ENCODE measurements at places on chromosomes 5 and 9.
A peak's percentile ranks its signal among the peaks of the same experiment; 100 is the strongest.

DNA sequence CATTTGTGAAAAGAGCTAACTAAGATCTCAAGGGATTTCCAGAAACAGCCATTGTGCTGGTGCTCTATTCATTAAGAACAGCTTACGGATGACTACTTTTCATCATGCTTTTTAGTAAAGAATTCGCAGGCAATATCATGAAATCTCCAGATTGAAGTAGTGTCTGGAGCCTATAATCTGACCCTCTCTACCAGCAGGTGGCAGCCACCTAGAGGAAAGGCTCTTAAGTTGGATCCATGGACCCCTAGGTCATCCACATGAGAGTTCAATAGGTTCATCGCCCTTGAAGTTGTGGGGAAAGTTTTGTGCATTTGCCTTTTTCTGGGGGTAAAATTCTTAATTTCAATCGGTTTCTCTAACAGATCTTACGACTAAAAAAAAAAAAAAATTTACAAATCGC, 82.3 kb downstream of the SLC1A3 start:
- no peak for DNase-seq

DNA sequence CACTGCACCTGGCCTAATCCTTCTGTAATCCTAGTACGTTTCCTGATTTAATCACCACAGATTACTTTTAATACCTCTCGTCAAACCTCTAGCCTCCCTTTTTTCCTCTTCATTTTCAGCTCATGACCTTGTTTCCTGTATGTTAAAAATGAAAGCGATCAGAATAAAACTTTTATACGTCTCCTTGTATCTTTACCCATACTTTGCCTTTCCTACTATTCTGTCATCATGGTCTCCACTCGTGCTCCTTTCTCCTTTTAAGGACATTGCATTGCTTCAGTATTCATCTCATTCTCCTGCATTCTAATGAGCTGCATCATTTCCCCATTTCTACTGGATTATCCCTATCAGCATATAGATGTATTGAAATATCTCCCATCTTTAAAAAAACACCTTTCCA, 8.5 kb downstream of the CDC42SE2 start:
- no peak for DNase-seq

- DNase-seq = no peak
Measured at GRCh38 chr5:178671602-178672144, 44.8 kb upstream of the CLK4 start.

GRCh38 chr9:706606-707459, 134.7 kb upstream of the DMRT1 start:
- DNase-seq = peak; percentile 38

DNA sequence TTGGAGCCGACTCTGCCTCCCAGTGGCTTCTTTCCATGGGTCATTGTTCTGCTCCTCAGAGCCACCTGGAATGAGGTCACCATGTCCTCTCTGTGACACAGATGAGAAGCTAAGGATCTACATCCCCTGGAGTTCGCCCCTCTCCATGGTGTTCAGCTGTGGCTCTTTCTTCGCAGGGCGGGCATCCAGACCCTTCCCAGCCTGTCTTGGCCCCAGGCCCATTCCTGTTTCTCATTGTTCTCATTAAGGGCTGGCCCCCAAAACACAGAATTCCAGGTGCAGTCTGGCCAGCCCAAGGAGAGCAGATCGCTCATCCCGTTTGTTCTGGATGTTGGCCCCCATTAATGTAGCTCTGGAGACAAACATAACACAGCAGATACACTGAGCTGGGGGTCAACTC, 66.4 kb upstream of the COL15A1 start:
- no peak for DNase-seq

DNA sequence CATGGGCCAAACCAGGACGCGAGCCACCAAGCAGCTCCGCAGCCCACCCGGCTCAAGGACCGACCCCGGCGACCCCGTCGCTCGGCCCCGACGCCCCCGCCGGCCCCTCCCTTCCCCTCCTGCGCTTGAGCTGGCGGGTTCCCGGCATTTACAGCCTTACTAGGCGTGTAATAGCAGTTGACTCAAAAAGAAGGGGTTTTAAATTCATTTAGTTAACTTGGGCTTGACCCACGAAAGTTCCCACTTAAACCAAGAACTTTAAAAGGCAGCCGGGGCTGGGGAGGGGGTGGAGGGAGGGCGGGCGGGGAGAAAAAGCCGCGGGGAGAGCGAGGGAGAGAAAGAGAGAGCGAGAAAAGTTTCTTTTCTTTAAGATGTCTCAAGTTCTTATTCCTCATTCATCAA, 636 bp downstream of the PRDM12 start:
- no peak for DNase-seq

DNA sequence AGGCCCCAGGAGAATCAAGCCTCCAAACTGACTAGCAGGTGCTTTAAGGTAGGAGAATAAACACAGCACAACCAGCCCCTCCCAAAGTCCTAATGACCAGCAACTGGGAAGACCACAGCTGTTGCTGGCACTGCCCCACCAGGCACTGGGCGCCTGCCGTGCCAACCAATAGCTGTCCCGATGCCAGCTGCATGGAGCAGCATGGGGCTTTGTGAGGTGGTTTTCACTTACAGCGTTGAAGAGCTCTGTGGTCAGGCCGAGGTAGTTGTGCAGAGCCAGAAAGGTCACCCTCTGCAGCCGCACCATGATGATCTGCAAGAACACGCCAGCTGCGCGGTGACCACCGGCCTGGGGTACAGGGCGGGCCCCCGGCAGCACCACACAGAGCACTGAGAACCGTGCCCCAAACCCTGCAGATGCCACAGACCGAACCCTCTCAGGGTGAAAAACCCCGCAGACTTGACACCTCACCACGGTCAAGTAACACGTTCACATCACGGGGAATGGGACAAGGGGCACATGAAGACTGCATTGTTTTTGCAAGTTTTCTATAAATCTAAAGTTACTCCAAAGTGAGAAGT, 28.7 kb downstream of the PNPLA7 start:
- no peak for DNase-seq

DNA sequence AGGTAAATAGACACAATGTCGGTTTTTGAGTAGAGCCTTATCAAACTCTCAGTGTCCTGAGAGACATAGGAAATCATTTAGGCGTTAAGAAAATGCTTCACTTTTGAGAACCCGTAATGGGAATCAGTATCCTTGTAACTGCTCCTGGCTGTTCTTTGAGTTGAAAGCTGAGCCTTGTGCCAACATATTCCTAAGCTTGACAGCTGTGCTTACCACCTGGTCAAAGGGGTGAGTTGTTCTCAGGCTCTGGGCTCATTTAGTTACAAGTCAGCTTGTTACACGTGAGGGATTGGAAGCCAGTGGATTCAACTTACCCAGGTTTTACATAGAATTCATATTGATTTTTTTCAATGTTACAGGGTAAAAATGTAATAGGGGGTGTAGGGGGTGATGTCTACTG, 145.9 kb downstream of the GABRB2 start:
- no peak for DNase-seq

DNA sequence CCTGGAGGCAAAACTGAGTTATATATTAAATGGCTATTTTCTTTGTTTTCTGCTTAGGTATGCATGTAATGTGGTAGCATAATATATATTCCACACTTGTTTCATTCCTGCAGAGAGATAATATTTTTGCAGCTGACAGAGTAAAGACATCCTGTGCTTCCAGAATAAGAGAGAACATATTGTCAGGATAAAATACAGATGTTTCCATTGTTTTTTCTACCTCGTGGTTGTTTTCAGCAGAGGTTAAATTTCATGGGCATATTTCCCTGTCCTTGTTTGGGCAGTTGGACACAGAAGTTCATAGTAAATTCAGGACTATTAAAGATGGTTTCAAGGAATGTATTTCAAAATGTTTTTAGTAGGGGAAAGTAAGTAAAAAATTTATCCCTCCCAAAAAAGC, 47.6 kb upstream of the MEGF10 start:
- no peak for DNase-seq

DNA sequence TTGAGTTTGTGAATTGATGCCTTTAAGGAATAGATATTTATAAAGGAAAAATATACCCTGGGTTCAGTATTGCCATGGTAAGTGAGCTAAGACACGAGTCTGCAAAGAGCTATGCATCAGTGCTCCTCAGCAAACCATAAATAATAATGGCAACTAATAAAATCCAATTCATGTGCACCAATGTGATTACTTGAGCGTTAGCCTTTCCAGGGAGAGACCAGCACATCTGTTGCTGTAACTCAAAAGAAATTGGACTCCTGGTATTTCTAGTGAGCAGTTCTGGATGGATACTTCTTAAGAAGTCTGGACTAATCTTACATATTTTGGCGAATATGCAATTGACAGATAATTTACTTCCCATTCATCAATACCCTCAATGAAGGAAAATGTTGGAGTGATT, 373.3 kb downstream of the ARHGEF28 start:
- DNase-seq = no peak

DNA sequence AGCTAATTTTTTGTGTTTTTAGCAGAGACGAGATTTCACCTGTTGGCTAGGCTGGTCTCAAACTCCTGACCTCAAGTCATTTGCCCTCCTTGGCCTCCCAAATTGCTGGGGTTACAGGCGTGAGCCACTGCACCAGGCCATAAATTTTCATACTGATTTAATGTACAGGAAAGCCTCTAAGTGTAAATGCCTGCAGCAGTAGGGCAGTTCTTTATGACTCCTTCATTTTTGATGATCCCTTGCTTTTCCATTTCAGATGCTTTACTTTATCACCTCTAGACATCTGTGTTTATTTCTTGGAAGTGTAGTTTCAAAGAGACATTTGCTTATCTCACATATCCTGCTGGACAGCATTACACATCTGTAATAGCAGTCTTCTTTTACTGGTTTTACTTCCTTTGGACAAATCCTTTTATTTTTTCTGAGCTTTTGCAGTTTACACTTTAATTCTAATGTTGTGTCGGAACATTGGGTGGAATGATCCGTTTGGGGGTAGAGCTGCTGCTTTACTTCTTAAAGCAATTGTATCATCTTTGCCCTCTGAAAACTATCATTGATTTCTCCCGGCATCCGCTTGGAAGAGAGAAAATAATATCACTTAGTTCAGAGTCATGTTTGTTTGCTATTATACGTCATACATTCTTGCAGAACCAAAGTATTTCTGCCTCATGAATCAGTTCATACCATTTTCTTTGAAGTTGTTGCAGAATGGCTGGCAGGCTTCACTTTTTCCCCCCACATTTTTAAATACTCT, 36.0 kb downstream of the SCGB3A1 start:
- no peak for DNase-seq

- DNase-seq = peak; percentile 8
Measured at GRCh38 chr9:12274577-12274976, 418.6 kb upstream of the TYRP1 start.

DNA sequence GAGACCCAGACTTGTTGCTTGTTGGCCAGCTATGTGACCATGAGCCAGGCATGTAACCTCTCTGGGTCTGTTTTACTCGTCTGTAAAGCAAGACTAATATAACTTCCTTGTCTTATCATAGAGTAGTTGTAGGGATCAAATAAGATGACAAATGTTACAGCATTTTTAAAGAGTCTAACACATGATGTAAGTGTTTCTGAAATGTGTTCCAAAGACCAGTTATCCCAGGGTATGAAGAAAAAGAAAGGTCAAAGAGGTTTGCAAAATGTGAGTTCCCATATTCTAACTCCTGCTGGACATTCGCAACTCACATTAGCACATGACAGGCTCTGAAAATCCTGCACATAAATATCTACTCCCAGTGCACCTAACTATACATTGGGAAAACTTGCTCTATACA, 28.5 kb upstream of the MATR3 start:
- no peak for DNase-seq

GRCh38 chr5:45687701-45688100, 8.5 kb downstream of the HCN1 start:
- DNase-seq = no peak

DNA sequence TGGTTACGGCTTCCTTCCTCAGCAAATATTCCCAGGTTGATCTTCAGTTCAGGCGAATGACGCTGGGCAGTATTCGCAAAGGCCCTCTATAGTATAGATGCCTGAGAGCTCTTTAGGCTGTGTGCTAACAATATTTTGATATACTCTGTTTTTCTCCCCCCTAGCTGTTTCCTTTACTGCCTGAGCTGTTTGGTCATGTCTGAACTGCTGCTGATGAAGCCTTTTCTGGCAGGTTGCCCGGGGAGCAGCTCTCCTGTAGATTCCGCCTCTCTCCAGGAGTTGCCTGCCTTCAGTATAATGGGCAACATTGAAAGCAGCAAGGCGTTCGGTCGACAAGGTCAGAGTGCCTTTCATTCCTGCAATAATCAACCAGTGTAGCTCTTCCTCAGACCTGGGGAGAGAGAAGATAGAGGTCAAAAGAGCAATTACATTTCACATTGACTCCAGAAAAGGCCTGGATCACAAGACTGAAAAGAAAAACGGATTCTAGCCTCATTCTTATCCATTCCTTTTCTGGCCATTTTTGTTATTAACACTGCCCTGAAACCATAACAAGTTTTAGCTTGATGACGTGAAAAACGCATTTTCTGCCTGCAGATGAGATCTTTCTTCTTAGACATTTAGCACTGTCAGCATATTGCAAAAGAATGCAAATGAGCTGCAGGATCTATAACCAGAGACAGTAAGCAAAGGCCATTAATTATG, 60.1 kb upstream of the ZNF608 start:
- peak; percentile 8 for DNase-seq

DNA sequence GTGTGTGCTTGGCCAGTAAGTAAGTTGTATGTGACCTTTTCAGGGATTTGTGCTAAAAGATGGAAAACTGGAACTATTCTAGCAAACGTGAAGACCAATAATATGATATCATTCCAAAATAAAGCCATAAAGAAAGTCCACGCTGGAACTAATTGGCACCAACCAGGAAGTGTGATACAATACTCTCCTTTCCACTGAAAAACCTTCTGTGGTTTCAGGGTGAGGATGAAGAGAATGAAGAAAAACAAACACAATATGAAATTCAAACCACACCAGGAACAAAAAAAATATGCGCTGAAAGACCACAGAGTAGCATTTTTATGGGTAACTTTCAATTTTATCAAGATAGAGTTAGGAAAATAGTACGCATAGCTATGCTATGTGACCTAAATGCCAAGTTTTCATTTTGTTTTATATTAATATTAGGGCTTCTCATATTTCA, 105.8 kb downstream of the EFNA5 start:
- DNase-seq = no peak

GRCh38 chr9:33850267-33850629, 33.3 kb downstream of the UBE2R2 start:
- no peak for DNase-seq

GRCh38 chr9:35690294-35690613, 529 bp upstream of the TPM2 start:
- no peak for DNase-seq

- DNase-seq = no peak
Measured at GRCh38 chr5:157519579-157520253, 55.9 kb downstream of the ADAM19 start.

GRCh38 chr5:155616779-155617392, 603.3 kb downstream of the KIF4B start:
- DNase-seq = peak; percentile 3

GRCh38 chr9:93183663-93184431, at the start of gene WNK2:
Gene WNK2, plus strand, starts transcription at chr9:93184139. Its CDS starts 791 bp downstream, at chr9:93184930.
- DNase-seq = no peak

GRCh38 chr9:131394464-131395156, 724 bp downstream of the PRRC2B start:
- no peak for DNase-seq

GRCh38 chr5:171953860-171954701, 52.4 kb downstream of the FBXW11 start:
- no peak for DNase-seq

- no peak for DNase-seq
Measured at GRCh38 chr5:136058039-136058971, 29.5 kb downstream of the TGFBI start.
